ENCODE measurements at places on chromosomes 1 and 21. TPM values are rescaled to one million over a fixed set of nuclear protein-coding genes. Genes with fewer than 3 reads are reported as not detected.

The ANKRD65 gene
- total RNA-seq, result 2.7 TPM

The C1orf105 gene
- not detected for total RNA-seq

The UTP11 gene
- 60.5 TPM for total RNA-seq

The DUSP12 gene
- 32.9 TPM for total RNA-seq

Data from epithelial cell of proximal tubule (primary cell).